Suprapubic skin (tissue), 4 donors: ENCODE measurements at places on chromosomes 11 and 22.
A peak's percentile ranks its signal among the peaks of the same experiment; 100 is the strongest.

- no peak for DNase-seq
Measured at GRCh38 chr22:31732089-31732829, 17.7 kb downstream of the PRR14L start.

GRCh38 chr22:39434243-39434653 lies 22.6 kb upstream of the MGAT3 start:
- DNase-seq: peak; percentile 56

DNA sequence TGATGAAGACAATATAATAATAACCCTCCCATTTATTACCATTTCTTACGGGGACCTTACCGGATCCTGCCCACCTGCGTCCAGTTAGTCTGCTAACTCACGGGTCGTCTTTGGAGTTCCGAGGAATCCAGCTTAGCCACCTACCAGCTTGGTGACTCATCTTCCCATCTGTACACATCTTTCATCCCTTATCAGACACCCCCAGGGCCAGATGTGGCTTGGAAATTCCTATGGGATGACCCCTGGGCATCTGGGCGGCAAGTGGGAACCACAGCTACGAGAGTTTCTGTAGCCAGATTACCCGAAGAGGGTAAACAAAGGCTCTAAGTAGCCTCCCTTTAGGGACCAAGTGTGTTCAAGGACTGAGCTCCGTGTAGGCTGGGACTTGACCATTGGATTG lies 12.8 kb upstream of the PRR5 start:
- DNase-seq: no peak

GRCh38 chr11:34303028-34303570 lies 54.7 kb downstream of the ABTB2 start:
- no peak for DNase-seq

DNA sequence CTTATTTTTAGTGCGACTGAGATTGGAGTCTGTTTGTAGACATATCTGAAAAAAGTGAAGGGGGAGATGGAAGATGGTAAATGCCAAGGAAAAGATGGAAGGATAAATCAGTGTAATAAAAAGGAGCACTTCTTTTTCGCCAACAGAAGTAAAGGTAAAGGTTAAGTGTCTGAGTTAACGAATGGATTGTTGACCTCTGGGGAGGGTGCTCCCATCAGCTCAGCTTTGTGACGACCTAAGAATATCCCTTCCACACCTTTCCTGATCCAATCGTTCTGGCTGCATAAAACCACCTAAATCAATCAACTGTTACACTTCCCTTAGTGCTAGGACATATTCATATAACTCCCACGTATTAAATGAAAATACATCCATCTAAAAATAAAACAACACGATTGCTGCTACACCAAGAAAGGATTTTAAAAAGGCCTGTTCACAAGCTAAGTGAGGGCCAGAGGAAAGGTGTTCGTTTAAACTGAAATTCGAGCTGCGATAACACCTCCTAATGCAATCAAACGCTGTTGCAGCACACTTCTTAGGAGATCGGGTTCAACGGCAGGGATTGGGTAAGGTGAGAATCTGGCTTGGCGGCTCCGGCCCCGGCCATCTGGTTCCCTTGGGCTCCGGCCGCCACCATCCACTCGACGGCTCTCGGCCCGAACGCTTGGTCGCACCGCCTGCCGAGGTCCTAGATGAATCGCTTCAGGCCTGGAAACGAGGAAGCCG lies 658 bp downstream of the C11orf71 start:
- peak; percentile 88 for DNase-seq

- peak; percentile 99 for DNase-seq
Measured at GRCh38 chr11:65487467-65488272, 11.2 kb upstream of the MALAT1 start.

- no peak for DNase-seq
Measured at GRCh38 chr22:33717694-33718396, 202.4 kb downstream of the LARGE1 start.

DNA sequence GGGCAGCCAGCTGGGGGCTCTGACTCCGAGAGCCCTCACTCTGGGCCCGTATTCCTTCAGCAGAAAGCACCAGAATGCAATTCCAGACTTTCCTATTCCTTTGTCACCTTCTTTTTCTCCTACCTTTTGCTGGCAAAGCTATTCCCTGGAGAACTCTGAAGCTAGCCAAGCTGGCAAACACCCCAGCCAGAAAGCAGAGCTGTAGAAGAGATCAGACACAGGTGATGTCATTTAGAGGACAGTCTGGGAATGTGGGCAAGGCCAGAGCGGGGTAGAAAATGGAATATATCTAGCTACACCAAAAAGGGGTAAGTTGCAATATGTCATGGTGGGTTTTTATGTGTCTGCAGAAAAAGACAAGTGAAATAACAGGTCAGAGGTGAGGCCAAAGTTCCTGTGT lies 205.1 kb downstream of the NXPE2 start:
- no peak for DNase-seq

- no peak for DNase-seq
Measured at GRCh38 chr22:28547132-28547842, 132.4 kb downstream of the TTC28 start.

DNA sequence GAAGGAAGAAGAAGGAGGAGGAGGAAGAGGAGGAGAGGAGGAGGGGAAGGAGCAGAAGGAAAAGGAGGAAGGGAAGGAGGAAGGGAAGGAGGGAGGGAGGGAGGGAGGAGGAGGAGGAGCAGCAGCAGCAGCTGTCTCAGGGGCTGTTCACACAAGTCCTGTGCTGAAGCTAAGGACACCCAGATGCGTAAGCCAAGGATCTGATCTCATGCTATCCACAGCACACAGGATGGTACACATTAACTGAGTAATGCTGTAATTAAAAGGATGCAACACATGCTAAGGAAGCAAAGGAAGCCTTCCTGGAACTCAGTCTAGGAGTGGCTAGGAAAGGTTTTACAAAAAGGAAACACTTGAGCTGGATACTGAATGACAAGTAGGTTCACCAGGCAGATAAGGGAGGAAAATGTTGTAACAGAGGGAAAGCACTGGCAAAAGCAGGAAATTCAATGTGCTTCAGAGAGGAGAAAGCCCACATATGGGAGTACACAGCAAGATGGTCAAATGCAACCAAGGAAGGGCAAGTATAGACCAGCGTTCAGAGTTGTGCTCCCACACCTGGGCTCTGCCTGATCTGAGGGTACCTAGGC lies 32.0 kb downstream of the TRIM66 start:
- no peak for DNase-seq

DNA sequence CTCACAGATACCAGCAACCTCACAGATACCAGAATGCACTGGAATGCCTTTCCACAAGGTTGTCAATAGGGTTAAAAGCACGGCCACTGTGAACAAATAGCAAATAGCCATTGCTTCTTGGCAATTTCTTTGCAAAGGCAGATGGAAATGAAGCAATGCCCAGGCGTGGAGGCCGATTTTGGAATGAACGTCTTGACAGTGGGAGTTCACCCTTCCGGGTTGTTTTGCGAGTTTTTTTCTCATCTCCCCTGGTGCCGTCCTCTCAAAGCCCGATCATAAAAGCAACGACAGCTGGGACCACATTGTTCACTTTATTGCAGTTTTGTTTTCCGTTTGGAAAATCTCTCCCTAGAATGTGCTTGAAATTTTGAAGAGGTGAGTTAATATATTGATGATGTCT lies 38.0 kb upstream of the CD82 start:
- DNase-seq: no peak

DNA sequence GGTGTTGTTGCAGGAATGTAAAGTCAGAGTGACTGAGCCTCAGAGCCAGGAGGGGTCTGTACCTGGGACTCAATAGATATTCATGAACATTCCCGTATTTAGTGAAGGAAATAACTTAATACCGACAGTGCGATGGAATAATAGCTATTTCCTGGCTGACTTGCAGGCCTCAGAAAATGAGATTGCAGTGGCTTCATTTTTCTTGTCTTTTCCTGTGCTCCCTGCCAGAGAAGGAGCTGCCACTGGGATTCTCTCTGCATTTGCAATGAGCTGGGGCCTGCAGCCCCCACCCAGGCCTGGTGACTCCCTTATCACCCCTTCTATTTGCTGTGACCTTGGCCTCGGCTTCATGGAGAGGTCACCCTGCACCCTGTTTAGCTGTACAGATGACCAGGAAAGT lies 173.4 kb downstream of the MIAT start:
- DNase-seq: no peak

- no peak for DNase-seq
Measured at GRCh38 chr11:113048820-113049768, 87.9 kb downstream of the NCAM1 start.

GRCh38 chr11:25970726-25971508 lies 361.0 kb upstream of the ANO3 start:
- no peak for DNase-seq

- DNase-seq: no peak
Measured at GRCh38 chr22:30212996-30213441, 33.5 kb downstream of the LIF start.

GRCh38 chr11:8988329-8989234 lies 15.2 kb downstream of the NRIP3 start:
- DNase-seq: no peak

GRCh38 chr22:43440556-43440955 lies 28.7 kb downstream of the MPPED1 start:
- no peak for DNase-seq

- no peak for DNase-seq
Measured at GRCh38 chr11:2844116-2844842, 41.3 kb downstream of the CDKN1C start.

GRCh38 chr11:100705447-100705846 lies 18.4 kb downstream of the ARHGAP42 start:
- DNase-seq: no peak

GRCh38 chr11:132992838-132993631 lies 539.3 kb downstream of the OPCML start:
- no peak for DNase-seq

- DNase-seq: no peak
Measured at GRCh38 chr11:108592591-108593213, 866 bp downstream of the EXPH5 start.

GRCh38 chr22:26797910-26798309 lies 140.5 kb downstream of the MIAT start:
- DNase-seq: no peak

- no peak for DNase-seq
Measured at GRCh38 chr11:73217131-73217809, 811 bp upstream of the P2RY2 start.

- no peak for DNase-seq
Measured at GRCh38 chr11:79415411-79415810, 25.4 kb downstream of the TENM4 start.

DNA sequence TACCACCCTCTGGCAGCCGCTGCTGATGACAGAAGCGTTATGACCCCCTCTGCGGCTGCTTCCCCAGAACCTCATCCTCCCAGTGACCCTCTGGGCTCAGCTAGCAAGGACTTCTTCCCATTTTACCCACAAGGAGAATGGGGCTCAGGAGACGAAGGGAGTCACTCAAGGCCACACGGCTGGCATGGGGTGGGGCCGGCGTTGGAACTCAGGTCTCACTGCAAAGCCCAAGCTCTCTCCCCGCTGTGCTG lies 16.8 kb upstream of the SUN2 start:
- no peak for DNase-seq

DNA sequence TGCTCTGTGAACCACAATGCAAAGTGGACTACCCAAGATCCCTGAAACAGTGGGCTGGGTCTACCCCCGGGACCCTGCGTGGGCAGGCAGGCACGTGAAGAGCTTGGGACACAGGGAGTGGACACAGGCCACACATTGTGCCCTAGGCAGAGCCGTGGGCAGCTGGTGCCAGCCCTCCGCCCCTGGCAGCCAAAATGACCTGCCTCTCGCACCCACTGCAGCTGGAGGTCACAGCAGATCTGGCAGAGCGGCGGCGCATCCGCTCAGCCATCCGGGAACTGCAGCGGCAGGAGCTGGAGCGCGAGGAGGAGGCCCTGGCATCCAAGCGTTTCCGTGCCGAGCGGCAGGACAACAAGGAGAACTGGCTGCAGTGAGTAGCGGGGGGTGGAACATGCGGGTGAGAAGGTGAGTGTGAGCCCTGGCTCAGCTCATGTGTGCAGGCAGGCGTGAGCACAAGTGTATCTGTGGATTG lies 6.7 kb downstream of the SMTN start:
- no peak for DNase-seq

- no peak for DNase-seq
Measured at GRCh38 chr11:134615041-134615615, 203.1 kb upstream of the B3GAT1 start.
